AG09319 (cell line): ENCODE measurements at places on chromosomes 16 and 17.

DNA sequence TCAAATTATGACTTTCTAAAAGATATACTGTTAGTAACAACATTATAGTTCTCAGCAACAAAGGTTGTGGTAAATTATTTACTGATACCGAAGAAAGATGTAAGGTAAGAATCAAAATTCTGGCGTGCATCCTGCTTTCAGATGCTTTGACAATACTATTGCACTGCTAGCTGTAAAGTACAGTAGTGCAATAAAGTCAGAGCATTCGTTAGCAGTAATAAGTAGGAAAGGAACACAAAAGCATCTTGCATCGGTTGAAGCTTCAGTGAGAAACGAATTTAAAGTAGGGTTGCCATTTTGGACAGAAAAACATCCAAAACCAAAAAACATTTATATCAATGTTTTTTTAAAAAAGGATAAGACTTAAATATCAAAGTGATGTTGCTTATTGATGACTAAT is 4.0 kb downstream of the SKA2 start:
- no peak for DNase-seq

- no peak for DNase-seq
Measured at GRCh38 chr16:2692251-2692947, 10.1 kb downstream of the KCTD5 start.

- DNase-seq = no peak
Measured at GRCh38 chr16:53258809-53259208, 175.5 kb upstream of the RBL2 start.

GRCh38 chr17:46940692-46941404 is 17.9 kb downstream of the GOSR2 start:
- DNase-seq = peak; percentile 50

DNA sequence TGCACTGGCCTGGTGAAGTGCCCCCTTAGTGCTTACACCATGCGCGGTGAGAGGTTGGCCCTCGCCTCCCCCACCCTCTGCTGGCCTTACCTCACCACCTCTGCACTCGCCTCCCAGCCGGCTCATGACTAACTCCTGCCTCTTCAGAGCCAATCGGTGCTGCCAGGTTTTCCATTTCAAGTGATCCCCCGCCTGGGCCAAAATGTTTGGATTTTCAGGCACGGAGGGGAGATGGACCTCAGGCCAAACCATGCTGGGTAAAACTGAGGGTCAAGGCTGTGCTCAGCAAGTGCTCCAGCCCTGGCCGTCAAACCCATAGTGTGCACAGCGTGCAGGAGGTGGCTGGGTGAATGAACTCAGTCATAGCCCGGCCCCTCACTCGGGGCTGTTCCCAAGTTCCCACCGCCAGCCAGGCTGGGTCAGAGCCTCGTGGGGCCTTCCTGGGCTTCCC is 175.4 kb downstream of the SEC14L1 start:
- no peak for DNase-seq

- no peak for DNase-seq
Measured at GRCh38 chr17:1158879-1159278, 20.9 kb downstream of the ABR start.

GRCh38 chr17:51912939-51913338 is 245.6 kb downstream of the CA10 start:
- no peak for DNase-seq

DNA sequence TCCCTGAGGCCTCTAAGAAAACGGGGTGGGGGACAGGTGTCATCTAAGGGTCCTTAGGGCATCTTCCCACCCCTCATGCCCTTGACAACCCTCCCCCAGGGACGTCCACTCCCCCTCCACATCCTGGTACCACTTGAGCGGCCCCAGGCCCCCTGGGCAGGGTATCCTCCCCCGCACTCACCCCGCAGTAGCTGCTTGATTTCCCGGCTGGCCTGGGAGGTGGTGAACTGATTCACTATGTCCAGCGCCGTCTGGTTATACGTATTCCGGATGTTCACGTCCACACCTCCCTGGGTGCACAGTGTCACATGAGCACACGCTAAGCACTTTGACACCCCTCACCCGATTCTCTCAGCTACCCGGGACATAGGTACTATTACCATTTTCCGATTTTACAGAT is 9.7 kb downstream of the CASKIN2 start:
- DNase-seq = no peak

DNA sequence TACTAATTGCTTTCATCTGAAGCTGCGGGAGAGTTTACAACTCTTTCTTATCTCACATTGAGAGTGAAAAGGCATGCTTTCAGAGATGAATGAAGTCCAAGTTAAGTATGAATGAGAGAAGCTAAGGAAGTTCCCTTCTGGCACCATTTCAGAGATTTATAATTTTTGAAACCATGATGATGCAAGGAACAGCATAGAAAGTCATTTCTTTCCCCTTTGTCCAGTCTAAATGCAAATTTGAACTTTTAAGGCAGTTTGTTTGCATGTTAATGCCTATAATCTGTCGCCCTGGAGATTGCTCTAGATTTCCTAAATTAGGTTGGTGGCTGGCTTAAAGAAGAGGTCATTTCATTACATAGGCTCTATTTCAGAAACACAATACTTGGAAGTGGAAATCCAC is 594.8 kb upstream of the GOT2 start:
- DNase-seq = no peak

DNA sequence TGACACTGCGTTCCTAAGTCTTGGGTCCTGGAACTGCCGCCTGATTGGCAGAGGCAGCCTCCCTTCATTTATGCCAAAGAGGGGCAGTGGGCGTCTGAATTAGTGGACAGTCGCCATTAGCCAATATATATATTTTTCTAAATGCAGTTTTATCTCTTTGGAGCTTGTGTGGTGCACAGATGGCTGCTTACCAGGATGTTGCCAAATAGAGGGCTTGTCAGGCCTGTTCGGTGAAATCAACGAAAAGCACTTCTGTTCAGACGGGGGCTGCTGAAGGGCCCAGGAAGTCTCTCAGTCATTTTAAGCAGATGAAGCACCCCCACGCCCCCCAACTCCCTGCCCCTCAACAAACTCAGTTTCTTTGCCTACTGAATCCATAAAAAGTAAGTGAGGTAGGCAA is 66.0 kb downstream of the RAP1GAP2 start:
- DNase-seq = no peak

GRCh38 chr17:37168731-37169353 is 206.9 kb upstream of the C17orf78 start:
- DNase-seq = no peak

DNA sequence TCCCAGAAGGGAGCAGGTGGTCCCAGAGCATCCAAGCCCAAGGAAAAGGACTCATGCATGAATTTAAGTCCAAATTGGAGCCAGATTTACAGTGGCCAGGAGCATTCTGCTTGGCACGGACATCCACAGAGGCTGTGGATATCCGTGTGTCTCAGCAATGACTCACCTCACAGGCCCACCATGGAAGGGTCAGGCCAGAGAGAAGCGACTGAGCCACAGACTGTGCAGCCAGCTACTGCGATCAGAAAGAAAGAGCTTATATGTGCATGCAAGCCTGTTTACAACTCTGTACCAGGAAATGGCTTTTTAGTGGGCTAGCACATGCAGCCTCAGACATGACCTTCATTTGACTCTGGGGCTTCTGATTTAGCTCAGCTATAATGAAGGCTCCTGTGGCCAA is 231.0 kb downstream of the C16orf95 start:
- no peak for DNase-seq

GRCh38 chr17:47811709-47812108 is 9.9 kb downstream of the OSBPL7 start:
- DNase-seq = no peak

DNA sequence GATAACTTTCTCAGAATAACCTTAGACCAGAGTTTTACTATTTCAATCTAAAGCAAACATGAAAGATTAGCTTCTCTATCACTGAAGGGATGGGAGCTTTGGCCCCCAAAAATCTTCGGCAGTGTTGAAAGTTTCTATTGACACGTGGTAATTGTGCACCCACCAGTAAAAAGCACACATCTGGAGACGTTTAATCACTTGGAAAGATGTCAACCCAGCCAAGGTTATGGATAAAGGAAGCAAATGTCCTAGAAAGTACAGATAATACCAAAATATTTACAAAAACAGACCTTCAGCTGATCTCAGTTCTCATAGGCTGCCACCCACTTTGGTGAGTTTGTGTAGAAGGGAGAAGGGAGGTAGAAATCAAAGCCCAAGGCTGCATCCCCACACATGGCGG is 5.3 kb downstream of the MYCBPAP start:
- no peak for DNase-seq

GRCh38 chr17:15264542-15264941 is 584 bp downstream of the PMP22 start:
- no peak for DNase-seq

DNA sequence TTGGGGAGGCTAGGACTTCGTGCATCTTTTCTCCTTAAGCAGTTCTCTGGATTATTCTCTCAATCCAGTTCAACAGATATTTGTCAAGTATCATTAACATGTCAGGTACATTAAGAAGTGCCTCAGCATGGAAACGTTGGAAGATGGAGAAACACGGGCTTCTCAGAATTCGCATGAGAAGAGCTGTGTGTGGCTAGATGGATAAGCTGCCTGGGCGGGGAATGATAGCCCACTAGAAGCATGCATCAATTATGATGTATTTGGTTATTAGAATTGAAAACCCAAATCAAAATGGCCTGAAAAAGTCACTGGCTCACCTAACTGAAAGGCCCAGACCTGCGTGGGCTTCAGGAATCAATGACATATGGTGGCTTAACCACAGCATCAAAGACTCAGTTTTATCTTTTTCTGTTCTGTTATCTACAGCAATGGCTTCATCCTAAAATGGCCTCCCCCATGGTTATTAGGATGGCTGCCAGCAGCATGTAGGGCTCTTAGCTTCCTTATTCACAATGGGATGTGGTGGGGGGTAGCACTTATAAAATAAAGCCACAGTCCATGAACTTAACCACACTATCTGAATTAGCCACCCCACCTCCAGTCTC is 43.9 kb downstream of the MMD start:
- no peak for DNase-seq

- DNase-seq = no peak
Measured at GRCh38 chr17:73792994-73793393, 148.7 kb upstream of the SDK2 start.

- no peak for DNase-seq
Measured at GRCh38 chr16:47979164-47979520, 176.7 kb downstream of the ABCC12 start.

DNA sequence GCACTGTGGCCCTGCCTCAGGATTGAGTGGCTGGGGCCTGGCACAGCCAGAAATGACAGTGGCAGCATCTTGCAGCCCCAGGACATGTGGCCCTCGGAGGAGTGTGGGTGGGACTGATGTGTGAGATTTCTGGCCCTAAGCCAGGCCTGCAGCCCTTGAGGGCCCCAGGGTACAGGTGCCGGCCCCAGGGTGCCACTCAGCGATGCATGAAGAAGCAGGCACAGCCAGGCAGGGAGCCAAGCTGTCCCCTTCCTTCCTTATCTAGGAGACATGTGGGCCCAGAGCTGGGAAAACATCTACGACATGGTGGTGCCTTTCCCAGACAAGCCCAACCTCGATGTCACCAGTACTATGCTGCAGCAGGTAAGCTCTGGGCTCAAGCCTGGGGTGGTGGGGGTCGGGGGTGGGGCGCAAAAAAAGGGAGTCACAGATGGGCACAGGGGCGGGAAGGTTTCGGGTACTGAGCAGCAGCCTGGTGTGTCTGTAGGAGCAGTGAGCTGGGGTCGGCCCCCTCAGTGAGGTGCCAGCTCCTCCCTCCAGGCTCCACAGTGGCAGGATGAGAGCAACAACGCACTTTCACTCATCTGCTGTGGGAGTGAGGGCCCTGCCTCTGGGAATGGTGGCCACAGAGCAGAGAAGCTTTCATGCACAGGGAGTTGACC is 4.1 kb downstream of the ACE start:
- DNase-seq = no peak

GRCh38 chr17:76994237-76994637 is 126.0 kb downstream of the MGAT5B start:
- no peak for DNase-seq

- DNase-seq = no peak
Measured at GRCh38 chr17:70629902-70630301, 460.6 kb downstream of the KCNJ2 start.

DNA sequence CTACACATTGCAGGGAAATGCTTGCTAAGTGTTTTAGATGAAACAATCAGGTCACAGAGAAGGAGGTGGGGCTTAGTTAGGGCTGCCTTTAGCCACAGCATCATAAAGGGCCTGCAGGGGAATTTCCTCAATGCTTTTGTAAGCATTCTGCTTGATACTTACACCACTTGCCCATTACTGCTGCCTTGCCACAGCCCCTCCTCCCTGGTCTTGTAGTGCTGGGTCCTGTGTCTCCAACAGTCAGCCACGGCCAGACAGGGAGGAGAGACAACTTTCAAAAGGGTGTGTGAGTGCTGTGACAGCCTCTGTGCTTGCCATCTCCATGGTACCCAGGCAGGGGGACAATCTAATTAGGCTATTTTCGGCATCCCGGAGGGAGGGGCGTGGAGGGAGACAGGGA is 111.2 kb downstream of the SHISA9 start:
- DNase-seq = no peak

DNA sequence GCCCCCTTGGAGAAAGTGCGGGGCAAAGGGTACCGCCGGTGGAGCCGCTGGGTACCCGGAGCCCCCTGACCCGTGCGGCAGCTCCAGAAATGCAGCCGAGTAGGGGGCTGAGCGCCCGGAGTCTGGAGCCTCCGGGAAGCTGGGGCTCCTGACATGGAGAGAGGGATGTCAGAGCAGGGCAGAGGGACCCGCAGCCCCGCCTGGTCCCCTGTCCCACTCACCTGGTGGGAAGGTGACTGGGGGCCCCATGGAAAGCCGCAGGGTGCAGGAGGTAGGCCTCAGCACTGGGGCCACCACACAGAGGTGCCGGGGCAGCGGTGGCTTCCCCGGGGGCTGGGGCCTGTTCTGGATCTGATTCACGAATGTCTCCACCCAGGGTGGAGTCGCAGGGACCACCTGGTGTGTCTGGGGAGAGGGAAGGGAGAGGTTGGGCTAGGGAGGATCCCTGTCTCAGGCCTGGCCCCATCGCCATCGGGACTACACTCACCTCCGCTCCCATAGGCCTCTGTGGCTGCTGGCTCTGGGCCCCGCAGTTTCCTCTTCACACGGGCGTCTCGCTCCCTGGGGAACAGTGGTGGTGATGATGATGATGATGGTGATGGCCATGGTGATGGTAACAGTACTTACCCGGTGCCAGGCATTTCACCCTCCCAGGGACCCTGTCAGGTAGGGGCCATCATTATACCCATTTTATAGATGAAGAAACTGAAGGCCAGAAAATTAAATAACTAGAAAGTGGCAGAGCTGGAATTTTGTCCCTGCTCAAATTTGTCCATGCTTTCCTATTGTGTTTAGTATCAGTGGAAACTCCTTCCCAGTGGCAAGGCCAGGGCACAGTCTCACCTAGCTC is 5.2 kb downstream of the TBX6 start:
- no peak for DNase-seq

DNA sequence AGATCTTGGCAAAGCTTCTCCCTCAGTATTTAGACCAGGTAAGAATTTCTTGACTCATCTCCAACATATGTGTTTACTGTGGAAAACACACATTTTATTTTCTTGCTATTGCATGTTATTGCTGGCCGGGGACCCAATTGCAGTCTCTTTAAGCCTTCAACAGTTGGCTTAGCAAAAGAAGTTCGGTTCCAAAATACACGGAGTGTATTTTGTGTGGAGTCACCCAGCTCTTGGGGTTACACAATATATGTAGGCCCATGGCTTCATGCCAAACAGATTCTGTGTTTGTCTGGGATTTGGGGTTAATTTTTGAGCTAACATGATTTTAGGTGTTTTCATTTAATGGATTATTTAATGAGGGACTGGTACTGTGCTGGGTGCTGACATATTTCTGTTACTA is 4.0 kb downstream of the ALDH3A2 start:
- no peak for DNase-seq

- no peak for DNase-seq
Measured at GRCh38 chr17:32628271-32629044, 141.7 kb downstream of the CDK5R1 start.
